ENCODE measurements at places on chromosomes 6 and 20.
A peak's percentile ranks its signal among the peaks of the same experiment; 100 is the strongest.

DNA sequence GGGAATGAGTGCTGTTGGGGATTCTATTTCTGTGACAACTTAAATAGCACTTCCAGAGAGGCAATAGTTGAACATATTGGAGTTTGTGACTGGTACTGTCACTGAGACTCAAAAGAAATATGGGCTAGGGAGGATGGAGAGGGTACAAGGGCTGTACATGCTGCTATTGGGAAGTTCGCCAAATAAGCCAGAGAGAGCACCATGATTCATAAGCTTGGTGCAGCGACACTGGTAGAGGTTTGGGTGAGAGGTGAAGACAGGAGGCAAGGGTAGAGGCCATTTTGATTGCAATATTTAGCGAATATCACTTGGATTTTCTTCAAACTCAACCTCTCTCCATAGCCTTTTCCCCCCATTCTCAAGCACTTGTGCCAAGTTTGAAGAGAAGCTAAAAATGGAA, 214.3 kb downstream of the OGFRL1 start:
- DNase-seq = no peak

GRCh38 chr20:38203981-38204357, 38.9 kb upstream of the TGM2 start:
- DNase-seq = peak; percentile 13

DNA sequence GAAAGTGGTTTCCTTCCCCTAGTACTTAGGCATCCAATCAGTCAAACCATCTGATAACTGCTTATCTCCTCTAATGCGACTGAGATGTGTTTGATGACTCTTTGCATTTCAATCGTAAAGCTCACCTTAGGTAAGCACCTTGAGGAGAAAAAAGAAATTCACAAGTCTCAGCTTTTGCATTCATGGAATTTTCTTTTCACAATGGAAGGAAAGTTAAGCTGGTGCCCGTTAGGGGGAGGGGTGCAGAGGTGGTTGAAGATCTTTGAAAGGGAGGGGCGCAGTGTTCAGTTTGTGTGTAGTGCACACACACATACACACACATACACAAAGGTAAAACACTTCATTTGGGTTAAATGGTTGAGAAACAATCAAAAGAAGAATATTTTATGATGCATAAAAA, 87.1 kb upstream of the SALL4 start:
- peak; percentile 54 for DNase-seq

DNA sequence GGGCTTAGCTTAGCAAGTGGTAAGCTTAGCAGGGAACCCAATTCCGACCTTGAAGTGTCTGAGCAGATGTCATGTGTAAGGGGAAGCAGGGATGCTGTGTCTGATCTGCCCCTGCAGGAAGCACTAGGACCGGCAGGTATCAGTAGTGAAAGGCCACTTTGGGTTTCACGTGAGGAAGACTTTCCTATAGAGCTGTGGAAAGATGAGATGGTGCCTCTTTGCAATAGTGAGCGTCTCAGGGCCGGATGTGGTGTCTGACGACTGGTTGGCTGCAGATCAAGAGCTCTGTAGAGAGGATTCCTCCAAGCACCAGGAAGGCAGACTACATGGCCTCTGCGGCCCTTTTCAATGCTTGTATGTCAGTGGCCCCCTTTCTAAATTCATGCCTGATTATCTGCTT, 98.3 kb downstream of the TIAM2 start:
- DNase-seq = no peak

DNA sequence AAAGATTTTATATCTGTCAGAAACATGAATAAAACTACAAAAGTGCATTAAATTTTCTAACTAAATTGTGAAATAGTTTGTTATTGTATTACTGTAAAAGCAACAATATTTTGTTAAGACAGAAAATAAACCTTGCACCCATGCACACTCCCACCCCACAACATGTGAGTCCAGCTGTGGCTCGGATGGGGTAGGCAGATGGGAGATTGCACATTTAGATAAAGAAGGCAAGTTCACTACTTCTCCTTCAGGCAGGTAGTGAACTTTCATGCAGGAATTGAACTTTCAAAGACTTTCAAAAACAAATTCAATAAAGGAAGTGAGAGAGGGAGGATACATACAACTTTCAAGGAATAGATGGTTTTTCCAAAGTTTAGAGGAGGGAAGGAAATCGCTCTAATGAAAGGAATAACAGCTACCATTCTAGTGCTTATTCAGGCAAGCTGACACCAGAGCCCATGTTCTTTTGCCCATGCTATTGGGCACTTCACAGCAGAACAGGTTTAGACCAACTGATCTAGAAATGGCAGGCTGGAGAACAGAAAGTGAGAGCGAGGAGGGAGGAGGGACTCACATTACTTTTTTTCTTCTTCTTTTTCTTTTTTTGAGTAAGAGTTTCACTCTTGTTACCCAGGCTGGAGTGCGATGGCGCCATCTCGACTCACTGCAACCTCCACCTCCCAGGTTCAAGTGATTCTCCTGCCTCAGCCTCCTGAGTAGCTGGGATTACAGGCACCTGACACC, 28.5 kb downstream of the SF3B5 start:
- DNase-seq = no peak
